ENCODE measurements at places on chromosomes 6 and 20.

DNA sequence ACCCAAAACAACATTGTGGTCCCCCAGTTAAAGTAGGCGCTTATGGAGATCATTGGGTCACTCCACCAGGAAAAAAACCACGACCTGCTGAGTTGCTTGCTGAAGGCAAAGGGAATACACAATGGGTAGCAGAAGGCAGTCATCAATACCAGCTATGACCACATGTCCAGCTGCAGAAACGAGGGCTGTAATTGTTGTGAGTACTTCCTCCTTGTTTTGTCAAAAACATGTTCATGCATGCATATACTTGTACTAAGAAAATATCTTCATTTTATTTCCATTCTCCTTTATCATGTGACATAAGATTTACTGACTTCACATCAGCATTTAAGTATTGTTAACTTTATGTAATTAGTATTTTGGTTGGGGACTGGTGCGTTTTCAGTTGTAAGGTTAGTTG lies 16.9 kb downstream of the SERINC1 start:
- DNase-seq = no peak

GRCh38 chr6:912871-913835 lies 220.2 kb upstream of the EXOC2 start:
- no peak for DNase-seq

DNA sequence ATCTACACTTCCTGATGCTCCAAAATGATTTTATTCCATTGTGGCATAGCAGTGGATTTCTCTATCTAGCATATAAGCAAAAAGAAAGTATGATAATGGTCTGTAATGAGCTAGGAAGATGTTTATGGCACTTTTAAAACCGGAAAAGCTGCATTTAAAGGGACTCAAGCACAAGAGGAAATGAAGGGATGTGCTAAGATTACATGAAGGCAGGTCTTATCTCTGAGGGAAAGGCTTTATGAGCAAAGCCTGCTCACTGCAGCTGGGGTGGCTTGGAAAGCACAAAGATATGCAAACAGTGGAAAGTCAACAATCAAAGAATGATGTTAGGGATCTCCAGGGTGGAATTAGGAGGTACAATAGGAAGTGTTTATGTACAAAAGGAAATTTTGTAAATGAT lies 138.2 kb downstream of the TENT5A start:
- no peak for DNase-seq

- DNase-seq = no peak
These were observed 192.3 kb upstream of the RNF217 start for GRCh38 chr6:124769811-124770544.

- DNase-seq = no peak
These were observed 164.9 kb upstream of the HEY2 start for GRCh38 chr6:125584468-125584939.

DNA sequence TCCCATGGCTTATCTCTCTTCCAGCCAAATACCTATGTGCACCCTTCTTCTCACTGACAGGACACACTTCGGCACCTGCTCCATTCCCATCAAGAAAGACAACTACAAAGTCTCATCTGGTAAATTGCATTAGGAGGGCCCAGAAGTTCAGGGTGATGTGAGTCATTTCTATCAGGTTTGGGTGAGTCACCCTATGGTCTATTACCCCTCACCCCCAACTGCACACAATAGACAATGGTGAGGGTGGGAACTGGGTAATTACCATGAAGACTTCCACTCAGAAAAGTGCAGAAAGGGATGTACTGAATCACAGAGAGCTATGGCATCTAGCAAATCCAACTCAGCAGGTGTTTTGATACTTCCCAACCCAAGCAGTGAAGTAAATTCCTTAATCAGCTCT lies 54.8 kb downstream of the OPN5 start:
- no peak for DNase-seq

DNA sequence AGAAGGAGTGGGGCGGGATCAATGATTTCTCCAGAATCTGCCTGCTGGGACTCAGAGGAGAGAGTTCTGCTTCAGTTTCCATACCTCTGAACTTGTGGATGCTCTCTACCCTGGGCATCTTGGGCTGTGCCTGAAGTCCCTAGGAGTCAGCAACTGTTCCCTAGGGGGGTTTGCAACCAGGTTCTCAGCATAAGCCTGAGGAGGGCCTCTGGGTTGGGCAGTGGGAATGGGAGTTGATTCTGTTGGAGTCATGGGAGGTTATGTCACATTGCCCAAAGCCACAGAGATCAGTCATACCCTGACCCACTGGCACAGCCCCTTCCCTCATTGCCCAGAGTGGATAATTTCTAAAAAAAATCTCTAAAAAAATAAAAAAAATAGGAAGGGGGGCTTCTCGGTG lies 47.4 kb downstream of the MOCS1 start:
- DNase-seq = no peak

DNA sequence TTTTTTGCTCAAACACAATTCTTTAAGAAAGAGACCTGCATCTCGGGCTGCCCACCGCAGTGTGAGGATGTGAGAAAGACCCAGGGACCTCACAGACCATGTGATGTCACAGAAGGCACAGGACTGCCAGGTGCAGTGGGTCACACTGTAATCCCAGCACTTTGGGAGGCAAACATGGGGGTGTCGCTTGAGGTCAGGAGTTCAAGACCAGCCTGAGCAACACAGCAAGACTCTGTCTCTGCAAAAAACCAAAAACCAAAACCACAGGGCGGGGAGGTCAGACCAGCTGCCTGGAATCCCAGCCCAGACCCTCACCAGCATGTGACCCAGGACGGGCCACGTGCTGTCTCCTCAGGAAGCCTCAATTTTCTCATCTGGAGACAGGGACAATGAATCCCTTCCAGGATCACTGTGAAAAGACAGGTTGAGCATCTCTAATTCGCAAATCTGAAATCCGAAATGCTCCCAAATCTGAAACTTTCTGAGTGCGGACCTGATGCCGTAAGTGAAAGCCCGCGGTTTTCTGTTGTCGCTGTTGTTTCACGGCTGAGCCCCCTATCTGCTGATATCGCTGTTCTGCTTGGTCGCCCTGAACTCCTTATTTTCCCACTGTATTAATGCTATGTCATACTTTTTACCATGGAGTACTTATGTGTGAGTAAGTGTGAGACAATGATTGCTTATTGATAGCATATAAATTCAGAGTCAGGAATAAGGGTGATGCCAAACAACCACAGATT lies 159.5 kb upstream of the PTPN1 start:
- no peak for DNase-seq

GRCh38 chr6:108163644-108164542 lies 1.9 kb upstream of the NR2E1 start:
- no peak for DNase-seq

DNA sequence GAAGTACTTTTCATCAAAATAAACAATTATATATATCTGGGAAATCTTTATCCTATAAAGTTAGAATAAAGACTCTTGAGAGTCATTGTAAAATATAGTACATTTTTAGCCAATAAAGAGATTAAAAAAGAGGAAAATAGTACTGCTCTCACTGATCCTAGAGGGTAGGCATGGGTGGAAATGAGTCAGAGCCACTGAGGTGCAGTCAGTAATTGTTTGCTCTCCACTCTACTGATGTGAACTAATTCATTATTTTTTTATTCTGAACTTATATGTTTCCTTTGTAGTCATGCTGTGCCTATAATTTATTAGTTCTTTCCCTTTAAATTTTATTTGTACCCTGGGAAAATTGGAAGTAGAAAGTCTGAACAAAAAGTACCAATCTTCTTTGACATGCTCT lies 1359.4 kb upstream of the GJE1 start:
- no peak for DNase-seq

- DNase-seq = no peak
These were observed 40.2 kb upstream of the TRAM2 start for GRCh38 chr6:52617087-52617486.

GRCh38 chr6:49430866-49431265 lies 32.2 kb downstream of the MMUT start:
- DNase-seq = no peak

- DNase-seq = no peak
These were observed 129.3 kb downstream of the IRF4 start for GRCh38 chr6:520820-521219.

DNA sequence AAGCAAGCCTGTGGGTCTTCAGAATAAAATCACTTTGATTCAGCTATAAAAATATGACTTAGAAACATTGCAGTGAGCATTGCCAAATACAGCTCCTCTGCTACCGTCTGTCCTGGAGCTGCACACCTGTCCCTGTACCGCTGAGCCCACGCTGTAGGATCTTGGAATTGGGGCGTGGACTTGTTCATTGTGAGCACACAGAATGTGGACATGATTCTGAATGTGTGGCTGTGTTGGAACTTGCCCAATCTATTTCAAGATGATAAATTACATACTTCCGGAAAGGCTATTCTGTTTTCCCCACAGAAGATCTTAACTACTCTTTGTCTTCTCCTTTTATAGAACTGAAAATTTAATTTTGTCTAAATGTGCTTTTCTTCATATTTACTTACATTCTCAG lies 107.3 kb downstream of the UST start:
- no peak for DNase-seq

DNA sequence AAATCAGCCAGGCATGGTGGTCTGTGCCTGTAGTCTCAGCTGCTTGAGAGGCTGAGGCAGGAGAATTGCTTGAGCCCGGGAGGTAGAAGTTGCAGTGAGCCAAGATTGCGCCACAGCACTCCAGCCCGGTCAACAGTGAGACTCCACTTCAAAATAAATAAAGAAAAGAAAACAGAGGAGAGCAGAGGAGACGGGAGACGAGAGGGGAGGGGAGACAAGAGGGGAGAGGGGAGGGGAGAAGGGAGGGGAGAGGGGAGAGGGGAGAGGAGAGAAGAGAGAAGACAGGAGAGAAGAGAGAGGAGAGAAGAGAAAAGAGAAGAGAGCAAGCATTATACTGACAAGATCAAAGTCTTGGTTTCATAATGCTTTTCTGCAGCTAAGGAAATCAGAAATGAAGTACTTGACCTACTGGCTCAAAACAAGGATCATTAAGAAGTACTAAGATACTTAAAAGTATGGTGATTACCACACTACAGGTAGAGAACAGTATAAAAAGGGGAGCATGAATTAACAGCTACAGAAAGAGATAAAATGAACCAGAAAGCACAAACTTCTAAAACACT lies 30.5 kb downstream of the FAM8A1 start:
- DNase-seq = no peak
